ENCODE measurements at places on chromosomes 6 and 20.

DNA sequence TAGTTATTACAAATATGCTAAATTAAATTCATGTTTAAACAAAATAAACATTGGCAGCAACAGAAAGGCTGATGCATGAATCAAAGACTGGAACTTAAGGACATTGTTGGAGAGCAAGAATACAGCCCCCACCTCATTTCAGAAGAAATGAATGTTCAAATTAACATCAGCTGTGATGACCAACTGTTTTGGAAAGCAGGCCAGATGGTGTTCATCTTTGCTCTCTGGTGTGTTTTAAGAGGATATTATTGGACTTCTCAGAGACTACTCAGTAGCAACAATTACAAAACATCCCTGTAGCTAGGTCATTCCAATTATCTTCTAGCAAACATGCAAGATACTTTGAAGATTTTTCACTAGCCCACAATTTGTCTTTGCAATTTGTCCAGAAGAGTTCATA, 118.6 kb upstream of the DOK5 start:
- DNase-seq = no peak

DNA sequence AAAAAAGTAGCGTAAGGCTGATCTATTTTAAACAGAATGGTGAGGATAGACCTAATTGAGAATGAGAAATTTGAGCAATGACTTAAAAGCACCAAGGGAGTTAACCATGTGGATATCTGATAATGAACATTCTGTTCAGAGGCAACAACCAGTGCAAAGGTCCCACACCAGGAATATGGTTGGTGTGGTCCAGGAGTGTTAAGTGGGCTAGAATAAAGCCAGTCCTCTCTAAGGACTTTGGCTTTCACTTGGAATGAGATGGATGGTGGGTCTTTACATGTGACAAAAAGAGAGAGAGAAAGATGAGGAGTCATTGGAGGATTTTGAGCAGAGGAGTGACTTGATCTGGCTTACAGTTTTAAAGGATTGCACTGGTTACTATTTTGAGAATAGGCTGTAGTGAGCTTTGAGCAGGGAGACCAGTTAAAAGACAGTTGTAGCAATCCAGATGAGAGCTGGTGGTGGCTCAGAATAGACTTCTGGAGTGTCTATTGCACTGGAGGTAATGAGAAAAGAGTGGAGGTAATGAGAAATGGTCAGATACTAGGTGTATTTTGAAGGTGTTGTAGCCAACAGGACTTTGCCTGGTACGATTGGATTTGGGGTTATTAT, 89.8 kb downstream of the SCAF8 start:
- DNase-seq = no peak

- DNase-seq = no peak
These were observed 11.6 kb downstream of the CCN6 start for GRCh38 chr6:112065426-112065986.

DNA sequence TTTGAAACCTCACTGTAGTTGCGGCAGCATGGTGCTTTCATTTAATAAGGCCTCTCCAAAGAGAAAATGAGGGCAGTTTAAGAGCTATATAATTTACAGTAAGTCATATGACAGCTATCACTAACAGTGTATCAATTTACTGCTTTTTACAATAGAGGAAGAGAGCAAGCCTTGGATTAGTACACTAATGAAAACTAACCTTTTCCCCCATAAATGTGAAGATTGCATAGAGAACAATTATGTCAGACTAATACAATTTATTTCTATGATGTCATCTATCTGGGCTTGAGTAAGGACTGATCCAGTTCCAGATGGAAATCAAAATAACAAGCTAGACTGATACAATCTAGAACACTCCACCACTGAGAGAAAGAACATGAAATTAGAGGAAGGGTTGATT, 78.1 kb upstream of the FAM83B start:
- no peak for DNase-seq

GRCh38 chr6:150186129-150186898, 43.5 kb downstream of the PPP1R14C start:
- no peak for DNase-seq

DNA sequence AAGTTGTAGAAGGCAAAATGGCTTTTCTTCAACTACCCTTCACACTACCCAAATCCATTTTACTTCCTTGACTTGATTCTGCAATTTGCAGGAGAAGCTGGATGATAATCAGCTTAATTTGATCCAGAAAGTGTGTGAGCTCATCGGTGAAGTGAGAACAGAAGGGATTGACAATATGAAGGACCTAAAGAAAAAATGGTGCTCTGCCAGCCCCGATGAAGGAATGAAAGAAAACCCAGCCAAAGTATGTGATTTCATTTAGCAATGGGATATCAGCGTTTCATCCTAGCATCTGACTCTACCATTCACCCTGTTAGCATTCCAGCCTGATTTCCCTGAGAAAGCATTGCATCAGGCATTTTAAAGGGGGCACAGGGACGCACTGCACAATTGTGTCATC, 41.5 kb downstream of the CD164 start:
- no peak for DNase-seq

Data from AG08396 (cell line).